Hematopoietic multipotent progenitor cell treated with erythropoietin and hydrocortisone succinate and interleukin-3 and kit ligand, for 6 days (in vitro differentiated cells): ENCODE measurements at places on chromosomes 3 and 15.
A peak's percentile ranks its signal among the peaks of the same experiment; 100 is the strongest.

DNA sequence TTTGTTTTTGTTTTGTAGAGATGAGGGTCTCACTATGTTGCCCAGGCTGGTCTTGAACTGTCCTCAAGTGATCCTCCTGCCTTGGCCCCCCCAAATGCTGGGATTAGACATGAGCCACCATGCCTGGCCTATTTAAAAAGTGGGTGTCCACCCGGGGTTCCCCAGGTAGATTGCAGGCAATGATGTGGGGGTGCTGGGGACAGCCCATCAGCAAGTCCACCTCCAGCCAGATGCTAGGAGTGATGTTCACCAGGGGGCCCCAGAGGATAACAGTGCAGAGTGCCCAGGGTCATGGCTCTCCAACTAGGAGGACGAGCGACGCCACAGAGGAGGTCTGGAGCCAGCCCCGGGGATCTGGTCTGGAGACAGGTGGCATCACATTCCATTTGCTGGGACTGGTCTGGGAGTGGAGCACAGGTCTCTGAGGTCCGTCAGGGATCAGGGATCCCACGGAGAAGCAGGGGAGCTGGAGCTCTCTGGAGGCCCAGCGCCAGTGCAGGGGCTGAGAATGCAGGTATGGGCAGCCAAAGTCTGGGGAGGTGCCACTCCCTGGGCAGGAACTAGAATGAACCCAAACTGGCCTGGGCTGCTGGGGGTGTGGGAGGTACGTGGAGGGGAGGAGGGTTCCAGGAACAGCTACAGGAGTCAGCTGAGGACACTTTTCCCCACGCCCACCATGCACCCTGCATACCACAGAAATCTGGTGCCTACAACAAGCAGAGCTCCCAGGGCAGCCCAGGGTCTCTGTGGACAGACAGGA, 51.2 kb upstream of the PCSK6 start:
- peak; percentile 8 for DNase-seq

- DNase-seq = no peak
Measured at GRCh38 chr3:180421221-180421620, 180.7 kb upstream of the TTC14 start.

DNA sequence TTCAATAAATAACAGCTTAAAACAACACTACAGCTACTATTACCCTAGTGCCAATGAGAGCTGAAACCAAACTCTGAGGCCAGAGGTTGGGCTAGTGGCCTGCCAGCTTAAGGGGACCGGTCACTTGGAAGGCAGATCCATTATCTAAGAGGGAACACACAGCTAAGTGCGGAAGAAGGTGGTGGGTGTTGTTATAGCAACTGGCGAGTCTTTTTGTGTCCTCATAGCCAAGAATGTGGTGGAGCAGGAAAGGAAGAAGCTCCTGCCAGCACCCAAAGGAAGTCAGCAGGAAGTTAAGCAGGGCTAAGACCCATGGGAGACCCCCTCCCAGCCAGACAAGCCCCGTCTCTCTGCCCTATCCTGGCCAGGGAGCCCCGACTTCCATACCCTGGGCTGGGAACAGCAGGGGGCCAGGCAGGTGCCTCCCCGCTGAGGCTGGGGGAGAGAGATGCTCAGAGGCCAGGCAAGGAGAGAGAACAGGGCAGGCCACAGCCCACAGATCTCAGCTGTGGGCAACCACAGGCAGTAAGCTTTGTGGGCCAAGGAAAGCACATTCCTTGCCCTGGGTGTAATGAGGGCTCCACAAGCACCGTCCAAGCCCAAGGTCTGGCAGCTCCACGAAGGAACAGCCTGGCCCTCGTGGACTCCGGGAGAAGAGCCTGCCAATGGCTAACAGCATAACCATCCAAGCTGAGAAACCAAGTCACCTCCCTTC, 34.0 kb upstream of the HRH1 start:
- no peak for DNase-seq

DNA sequence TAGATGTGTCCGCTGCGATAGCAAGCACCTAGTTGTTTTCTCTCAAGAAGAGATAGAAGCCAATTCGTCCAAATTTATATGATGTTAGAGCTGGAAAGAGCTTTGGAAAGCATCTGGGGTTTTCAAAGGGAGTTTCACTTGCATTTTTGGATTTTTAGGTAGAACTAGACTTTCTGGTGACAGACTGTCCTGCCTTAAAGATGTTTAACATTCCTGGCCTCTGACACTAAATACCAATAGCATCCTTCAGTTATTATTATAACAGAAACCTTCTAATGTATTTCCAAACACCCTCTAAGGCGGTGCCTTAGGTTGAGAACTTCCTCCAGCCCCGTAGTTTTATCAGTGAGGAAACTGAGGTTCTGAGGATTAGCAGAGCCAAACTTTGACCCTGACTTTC, 305.3 kb downstream of the SATB1 start:
- no peak for DNase-seq

GRCh38 chr3:65521032-65521431, 517.7 kb downstream of the MAGI1 start:
- DNase-seq = no peak

DNA sequence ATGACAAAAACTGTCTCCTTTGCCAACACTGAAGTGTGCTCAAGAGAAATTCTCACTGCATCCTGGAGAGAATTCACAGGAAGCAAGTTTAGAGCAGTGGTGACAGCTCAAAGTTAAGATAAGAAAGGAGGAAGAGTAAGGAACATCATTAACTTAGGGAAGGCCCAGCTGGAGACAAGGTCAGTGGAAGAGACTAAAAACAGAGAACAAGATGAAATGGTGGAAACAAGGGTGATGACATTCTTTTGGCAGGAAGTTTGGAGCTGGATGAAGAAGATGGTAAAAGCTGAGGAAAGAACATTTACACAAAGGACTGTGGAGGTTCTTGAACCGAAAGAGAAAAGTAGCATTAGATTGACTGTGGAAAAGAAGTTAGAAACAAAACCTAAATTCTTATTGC, 6.7 kb upstream of the SUCLG2 start:
- no peak for DNase-seq

- DNase-seq = peak; percentile 57
Measured at GRCh38 chr15:82047453-82048400, 1.9 kb upstream of the MEX3B start.

GRCh38 chr15:48096813-48097212, 24.0 kb upstream of the SLC24A5 start:
- DNase-seq = no peak

DNA sequence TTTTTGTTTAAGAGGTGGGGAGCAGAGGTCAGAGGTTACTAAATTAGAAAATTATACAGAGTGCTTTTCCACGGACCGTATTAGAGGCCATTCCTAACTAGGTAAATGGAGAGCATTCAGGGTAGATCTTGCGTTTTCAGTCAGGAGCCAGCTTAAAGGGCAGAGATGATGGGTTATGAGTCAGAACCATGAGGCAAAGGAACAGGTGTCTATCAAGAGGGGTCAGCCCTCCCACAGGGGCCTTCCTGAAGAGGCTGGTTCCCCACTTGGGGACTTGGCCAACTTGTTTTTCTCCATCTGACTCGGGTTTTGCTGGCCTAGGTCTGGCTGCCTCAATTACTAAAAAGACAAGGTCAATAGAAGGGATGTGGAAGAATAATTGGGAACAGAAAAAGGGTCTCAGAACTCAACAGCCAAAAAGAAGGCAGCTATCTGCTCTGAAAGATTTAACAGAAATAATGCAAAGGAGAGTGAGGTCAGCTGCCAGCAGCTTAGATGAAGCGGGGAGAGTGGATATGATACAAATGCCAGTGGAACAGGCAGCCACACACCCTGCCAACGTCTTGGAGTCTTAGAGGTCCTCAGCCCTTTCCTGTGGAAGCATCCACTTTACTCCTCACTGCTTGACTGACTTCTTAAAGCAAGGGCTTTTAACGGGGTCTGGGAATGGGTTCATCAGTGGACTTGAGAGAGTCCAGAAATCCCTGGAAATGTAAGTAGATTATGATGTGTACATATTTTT, 17.6 kb downstream of the MTMR14 start:
- DNase-seq = no peak

GRCh38 chr3:47283591-47284364, 1.0 kb downstream of the KLHL18 start:
- DNase-seq = peak; percentile 56

DNA sequence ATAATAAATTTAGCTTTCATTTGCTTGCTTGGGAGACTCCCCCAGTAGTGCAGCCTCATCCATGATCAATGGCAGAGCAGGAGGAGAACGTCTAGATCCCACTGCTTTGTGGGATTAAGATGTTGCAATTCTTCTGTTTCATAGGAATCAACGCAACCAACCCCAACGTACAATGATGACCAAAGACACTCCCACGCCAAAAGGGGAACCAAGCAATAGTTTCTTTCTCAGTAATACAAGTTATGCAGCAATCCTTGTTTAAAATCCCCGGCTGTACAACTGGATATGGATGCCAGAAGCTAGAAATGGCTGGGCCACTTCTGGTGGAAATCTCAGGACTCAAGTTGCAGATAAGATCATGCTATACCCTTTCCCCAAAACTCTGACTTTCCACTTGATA, 411.2 kb downstream of the VPS13C start:
- DNase-seq = no peak

GRCh38 chr3:171333784-171334464, 126.3 kb downstream of the TNIK start:
- peak; percentile 70 for DNase-seq

DNA sequence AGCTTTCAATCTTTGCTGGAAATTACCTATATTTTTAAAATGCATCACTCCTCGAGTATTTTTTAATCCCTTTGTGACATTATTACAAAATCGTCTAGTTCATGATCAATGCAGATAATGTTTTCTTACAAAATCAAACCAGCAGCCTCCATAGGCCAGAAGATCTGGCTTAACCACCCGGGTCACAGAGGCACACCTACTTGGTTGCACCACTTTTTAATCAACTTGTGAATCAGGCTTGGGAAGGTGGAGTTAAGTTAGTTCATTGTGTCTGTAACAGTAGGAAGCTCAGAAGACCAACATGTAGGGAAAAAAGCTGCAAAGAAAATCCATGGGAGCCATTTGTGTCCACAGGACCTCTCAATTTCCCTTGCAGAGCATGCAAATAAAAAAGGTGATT, 148.0 kb downstream of the TP63 start:
- DNase-seq = peak; percentile 19

GRCh38 chr3:150242220-150242936, 165.7 kb upstream of the TSC22D2 start:
- DNase-seq = no peak

DNA sequence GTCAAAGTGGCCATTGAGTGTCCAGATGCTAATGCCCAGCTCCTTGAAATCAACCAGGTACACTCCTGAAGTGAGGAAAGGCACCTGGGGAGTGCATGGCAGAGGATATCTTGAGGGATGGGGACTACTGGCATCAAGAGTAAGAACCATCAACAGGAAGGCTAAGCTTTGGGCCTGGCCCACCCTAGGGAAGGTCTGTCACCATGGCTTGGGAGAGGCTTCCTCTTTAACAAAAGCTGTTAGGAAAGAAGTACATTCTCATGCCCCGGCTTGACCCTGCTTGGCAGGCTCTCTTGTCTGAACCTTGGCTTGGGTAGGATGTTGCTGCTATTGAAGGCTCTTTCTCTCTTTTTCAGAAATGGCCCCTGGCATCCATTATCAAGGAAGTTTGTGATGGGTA, 43.7 kb upstream of the TUBGCP5 start:
- DNase-seq = no peak

- no peak for DNase-seq
Measured at GRCh38 chr3:25396686-25397085, 31.4 kb upstream of the RARB start.

GRCh38 chr3:129026728-129027543, 25.8 kb downstream of the EFCC1 start:
- DNase-seq = peak; percentile 97
